ENCODE measurements at places on chromosomes 1 and 21.

DNA sequence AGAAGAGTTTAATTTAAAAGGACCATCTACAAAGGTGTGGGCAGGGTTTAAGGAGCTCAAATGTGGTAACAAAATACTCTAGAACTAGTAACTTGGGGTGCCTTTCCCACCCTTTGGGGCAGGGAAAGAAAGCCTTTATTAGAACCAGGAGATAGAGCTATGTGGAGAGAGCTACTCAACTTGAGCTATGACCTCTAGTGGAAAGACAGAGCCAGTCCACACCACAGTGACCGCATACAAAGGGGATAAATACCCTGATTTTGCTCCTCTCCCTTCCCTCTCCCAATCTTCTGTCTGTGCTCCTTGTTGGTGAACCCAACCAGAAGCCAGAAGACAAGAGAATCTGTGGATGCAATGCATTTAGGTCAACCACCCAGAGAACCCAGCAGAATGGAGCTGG is 54.4 kb upstream of the JAK1 start:
- no peak for DNase-seq

DNA sequence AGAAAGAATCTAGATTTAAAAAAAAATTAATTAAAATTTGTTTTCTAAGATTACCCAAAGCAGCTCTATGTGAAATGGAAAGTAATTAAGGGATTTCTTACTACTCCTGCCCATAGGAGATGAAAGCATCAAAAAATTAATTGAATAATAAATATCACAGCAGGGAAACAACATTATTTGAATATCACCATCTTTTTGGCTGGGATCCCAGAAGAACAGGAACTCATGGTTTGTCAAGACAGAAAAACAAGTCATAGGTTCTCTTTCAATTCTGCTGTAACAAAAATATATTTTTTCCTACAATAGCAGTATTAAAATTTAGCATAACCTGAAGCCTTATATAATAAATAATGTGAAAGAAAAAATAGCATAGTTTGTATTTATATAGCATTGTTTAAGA is 1713.4 kb downstream of the NCAM2 start:
- DNase-seq: no peak

- DNase-seq: no peak
Observed at GRCh38 chr1:115448282-115449044, 110.4 kb upstream of the NGF start.

DNA sequence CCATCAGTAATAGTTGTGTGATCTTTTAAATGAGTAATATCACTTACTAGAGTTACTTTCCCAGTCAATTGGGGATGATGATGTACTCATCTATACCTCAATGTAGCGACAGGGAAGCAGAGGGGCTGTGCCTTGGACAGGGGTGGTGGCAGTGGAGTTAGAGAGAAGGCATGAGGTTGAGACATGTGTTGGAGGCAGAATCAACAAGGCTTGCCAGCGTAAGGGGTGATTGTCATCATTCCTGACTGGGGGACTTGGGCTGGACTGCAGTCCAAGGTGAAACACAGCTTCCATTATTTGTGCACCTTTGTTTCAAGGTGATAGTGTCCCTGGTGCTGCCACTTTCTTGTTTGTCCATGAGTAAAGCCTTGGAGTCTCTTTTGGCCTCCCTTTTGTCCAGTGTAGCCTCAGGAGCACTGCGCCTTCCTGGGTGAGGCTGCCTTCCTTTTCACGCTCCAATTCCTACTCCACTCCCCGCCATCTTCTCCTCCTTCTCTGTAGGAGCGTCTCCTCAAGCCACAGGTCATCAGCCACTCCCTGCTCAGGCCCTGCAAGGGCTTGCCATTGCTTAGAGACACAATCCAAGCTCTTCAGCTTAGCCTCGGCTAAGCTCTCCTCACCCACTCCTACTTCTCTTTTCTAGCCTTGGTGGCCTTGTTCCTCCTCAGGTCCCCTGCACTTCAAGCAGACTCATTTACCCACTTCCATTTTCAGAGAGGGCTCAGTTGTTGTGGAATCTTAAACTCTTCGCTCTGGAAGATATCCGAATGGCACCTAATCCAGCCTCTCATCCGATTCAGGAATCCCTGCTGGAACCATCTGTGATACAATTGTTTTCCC is 77.6 kb upstream of the CD34 start:
- DNase-seq: no peak

GRCh38 chr1:51189421-51190073 is 46.5 kb upstream of the RNF11 start:
- DNase-seq: peak; percentile 60

Measured in fibroblast of skin of right quadriceps (primary cell).